Nephron progenitor cell (in vitro differentiated cells): ENCODE measurements at places on chromosomes 16 and 17.

DNA sequence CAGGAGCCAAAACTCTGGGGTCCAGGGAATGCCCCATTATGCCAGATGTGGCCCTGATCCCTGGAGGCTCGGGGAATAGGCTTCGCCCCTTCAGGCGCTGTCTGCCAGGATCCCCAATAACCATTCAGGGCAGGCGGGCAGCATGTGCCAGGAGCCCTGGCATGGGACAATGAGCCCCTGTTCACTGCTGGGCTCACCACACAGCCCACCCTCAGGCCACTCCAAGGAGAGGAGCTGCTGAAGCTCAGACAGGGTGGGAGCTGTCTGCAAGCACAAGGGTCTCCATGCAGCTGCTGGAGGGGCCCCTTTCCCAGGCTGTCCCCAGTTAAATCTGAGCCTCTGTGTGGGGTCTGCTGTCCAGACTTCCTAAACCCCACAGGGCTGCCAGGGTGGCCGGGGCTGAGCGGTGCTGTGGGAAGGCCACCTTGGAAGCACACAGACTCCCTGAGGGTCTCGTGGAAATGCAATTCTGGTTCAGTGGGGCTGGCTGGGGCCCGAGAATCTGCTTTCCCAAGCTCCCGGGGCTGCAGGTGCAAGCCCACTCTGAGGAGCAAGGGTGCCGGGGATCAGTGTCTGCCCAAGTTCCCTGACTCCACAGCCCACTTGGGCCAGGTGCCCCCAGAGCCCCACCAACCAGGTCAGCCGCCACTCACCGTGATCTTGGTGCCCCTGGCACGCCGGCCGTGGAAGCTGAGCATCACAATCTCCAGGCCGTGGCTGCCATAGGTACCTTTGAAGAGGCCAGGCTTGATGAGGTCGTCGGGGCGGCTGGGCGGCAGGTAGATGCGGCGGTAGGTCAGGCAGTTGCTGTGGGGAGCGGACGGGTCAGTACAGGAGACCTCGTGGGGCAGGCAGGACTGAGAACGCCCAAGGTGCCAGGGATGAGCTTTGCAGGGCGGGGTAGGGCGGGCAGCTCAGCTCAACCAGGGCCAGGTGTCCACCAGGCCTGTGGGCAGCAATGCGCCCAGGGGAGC is 17.7 kb upstream of the C16orf95 start:
- DNase-seq, result no peak

DNA sequence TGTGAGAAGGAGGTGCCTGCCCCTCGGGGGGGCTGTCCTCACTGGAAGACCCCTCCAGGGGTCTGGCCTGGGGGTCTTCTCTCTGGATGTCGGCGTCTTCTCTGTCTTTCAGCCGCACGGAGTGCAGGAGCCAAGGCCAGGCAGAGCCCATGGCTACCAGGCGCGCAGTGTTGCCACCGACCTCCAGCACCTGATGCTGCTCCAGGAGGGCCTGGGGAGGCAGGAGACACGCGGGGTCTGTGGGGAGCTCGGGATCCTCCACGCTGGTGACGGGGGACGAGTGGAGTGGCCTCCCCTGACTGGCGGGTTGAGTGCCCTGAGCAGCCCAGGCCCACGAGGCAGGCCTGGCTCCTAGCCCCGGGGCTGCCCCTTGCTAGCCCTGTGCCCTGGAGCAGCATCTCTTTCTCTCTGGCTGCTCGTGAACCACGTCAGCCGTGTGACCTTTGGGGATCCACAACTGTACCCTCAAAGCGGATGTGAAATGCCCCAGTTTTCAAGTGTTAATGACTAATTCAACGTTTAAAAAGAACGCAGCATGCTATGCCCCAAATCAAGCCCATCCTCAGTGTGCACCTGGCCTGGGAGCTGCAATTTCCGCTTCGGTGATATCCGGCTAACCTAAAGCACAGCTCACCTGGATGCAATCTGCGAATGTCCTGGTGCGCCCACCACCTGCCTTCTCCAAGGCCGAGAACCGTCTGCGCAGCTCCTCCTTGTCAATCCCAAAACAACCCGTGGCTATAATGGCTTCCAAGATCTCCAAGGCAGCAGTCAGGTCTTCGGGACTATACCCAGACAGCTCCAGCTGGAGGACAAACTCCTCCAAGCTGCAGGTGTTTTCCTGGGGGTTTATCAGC is 62.9 kb downstream of the IL21R start:
- DNase-seq, result no peak

GRCh38 chr16:76535-77272 is 1.3 kb upstream of the MPG start:
- DNase-seq, result no peak

DNA sequence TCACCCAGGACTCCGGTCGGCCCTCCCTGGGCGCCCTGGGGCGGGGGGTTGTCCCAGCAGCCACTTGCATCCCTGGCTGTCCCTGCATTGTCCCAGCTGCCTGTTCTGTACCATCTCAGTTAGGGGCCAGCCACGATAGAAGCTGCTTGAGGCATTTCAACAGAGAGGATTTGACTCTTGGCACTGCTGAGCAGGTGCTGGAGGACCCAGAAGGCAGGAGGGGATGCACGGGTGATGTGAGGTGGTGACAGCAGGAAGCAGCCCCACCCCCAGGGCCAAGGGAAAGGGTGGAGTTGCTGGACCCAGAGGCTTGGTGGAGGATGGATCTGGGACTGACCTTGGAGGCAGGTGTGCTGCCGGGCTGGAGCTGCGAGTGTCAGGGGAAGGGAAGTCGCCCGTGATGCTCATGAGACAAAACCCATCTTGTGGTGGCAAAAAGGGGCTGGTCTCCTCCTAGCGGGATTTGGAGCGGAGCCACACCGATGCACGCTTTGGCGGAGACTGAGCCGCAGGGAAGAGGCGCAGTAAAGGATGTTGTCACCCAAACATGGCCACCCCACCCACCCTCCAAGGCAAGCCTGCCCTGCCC is 188.0 kb upstream of the GSE1 start:
- DNase-seq, result peak; percentile 2

DNA sequence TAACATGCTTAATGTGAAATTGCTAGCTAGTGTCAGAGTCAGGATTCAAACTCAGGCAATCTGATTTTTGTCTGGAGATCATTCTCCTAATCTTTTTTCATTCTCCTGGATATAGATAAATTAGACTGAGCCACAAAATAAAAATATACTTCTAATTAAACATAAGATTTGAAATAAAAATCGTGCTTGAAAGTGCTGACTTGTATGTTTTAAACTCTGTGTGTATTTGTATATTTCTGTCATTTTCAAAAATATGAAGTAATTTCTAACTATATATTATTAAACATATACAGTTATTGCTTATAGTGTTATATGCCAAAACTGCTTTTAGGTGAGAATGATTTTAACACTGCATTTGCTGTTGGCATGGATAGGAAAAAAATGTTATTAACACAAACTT is 239.4 kb downstream of the KCNJ2 start:
- no peak for DNase-seq

GRCh38 chr16:49194537-49195236 is 87.0 kb downstream of the CBLN1 start:
- DNase-seq, result peak; percentile 23

DNA sequence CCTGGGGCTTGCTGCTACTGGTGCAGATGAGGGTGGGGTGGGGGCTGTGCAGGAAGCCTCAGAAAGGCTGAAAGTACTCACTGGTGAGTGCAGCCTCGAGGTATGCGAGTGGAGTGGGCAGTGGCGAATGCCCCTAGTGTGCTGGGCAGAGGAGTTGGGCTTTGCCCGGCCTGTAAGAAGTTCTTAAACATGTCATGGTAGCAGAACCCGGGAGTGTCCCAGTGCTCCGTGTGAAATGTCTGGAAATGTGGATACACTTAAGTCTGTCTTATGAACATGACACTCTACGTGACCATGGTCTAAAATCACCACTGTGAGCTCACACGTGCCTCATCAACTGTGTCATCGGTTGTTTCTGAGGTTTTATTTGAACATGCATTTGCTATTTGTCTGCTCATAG is 1.7 kb downstream of the SMTNL2 start:
- no peak for DNase-seq

- DNase-seq, result no peak
Measured at GRCh38 chr17:57676543-57676942, 68.6 kb downstream of the CCDC182 start.

GRCh38 chr16:55324285-55325079 is 479 bp downstream of the IRX6 start:
- peak; percentile 50 for DNase-seq

DNA sequence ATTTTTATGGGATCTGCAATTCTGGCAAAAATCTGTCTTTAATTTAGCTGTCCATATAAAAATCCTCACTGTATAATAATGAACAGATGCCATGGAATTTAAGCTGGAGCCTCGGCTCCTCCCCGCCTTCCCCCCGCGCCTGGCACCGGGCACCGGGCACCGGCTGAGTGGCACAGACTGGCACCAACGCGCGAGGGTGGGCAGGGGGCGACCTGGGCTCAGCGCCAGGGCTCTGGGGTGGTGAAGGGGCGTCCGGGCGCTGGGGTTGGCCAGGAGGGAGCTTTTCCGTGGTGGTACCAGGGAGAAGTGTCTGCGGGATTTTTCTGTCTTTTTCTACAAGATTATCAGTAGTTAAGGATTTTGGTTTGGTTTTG is 9.1 kb downstream of the NEUROD2 start:
- DNase-seq, result no peak

DNA sequence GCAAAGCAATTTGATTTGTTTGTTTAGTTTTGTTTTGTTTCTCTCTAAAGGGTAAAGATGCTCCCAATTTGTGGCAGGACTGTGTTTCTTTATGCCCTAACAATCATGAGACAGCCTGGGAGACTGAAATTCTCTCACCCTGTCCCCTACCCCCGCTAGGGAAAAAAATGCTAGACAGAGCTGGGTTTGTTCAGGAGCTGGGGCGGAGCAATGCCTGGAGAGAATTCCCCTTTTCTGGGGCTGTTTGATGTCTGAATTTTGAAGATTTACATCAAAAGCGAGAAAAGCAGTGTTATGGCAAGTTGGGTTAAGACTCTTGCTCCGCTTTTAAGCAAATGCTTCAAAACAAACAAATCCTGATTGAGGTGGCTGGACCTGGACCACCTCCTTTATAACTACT is 8.4 kb downstream of the MAF start:
- DNase-seq, result no peak

DNA sequence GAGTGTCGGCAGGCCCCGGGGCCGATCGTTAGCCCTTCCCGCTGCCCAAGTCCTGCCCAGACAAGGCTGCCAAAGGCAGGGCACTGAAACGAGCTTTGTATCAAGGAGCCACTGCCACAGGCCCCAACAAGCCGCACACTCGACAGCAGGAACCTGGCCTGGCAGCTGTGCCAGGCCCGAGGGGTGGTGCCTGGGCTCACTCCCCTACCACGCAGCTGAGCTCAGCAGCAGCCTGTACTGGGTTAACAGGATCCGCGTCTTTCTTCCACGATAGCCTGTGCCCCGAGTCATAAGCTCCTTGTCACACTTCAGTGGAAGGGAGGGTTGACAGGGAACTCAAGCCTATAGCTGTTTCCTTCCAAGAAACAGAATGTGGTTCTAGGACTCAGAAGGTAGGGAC is 87.9 kb downstream of the ABR start:
- no peak for DNase-seq

- DNase-seq, result no peak
Measured at GRCh38 chr17:4166419-4166818, 23.4 kb downstream of the CYB5D2 start.

- no peak for DNase-seq
Measured at GRCh38 chr16:20939611-20940010, 39.0 kb downstream of the LYRM1 start.

- DNase-seq, result no peak
Measured at GRCh38 chr16:54201200-54201599, 85.4 kb downstream of the IRX3 start.

DNA sequence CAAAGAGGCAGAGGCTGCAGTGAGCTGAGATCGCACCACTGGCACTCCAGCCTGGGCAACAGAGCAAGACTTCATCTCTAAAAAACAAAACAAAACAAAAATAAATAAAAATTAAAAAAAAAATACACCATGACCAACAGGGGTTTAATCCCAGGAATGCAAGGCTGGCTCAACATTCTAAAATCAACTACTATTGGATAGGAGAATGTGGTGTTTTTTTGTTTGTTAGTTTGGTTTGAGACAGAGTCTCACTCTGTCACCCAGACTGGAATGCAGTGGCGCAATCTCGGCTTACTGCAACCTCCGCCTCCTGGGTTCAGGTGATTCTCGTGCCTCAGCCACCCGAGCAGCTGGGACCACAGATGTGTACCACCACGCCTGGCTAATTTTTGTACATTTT is 19.9 kb downstream of the GFOD2 start:
- DNase-seq, result no peak

DNA sequence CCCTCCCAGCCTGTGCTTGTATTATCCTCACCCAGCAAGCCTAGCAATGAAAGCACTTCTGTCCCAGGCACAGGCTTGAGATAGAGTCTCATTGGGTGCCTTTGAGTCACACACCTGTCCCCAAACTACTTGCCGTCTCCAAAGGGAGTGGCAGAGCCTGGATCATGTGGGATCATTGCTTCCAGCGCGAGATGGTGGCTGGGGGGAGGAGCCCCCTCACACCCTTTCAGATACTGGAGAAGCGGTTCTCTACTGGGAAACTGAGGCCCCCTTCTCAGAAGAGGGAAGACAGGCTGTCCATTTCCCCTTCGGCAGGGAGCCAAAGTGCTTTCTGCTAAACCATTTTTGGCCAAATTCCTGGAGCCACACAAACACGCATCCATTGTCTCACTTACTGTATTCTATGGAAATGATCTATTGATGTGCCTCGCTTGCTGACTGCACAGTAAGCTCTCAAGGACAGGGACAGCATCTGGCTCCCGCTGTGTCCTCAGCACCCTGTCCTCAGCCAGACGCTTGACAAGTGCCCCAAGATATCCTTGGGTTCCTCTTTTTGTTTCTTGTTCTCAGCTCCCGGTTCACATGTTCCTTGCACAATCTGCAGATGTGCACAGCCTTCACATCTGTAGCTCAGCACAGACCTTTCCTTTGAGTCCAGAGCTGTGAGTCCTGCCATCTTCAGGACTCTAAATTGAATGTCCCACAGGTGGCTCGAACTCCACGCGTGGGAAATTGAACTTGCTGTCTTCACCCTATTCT is 26.0 kb upstream of the DLX3 start:
- DNase-seq, result no peak

GRCh38 chr16:15593235-15593634 is 49.7 kb downstream of the MARF1 start:
- no peak for DNase-seq

- DNase-seq, result no peak
Measured at GRCh38 chr17:37884516-37884915, 39.7 kb upstream of the TBC1D3K start.

DNA sequence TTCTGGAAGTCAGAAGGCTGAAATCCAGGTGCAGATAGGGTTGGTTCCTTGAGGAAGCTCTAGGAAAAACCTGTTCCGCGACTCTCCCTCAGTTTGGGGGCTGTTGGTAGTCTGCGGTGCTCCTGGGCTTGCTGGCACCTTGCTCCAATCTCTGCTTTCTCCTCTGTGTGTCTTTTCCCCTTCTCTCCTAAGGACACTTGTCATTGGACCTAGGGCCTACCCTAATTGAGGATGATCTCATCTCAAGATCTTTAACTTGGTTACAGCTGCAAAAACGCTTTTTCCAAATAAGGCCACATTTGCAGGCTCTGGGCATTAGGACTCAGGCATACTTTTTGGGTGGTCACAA is 12.9 kb upstream of the CACNG4 start:
- no peak for DNase-seq

GRCh38 chr17:68061512-68062313 is 26.2 kb downstream of the KPNA2 start:
- DNase-seq, result no peak

GRCh38 chr16:15644267-15644961 is 1.5 kb upstream of the MARF1 start:
- no peak for DNase-seq
